IPS-NIHi11 (cell line): ENCODE measurements at places on chromosomes 3 and 15.
A peak's percentile ranks its signal among the peaks of the same experiment; 100 is the strongest.

GRCh38 chr3:9703736-9704346, at the start of gene CPNE9:
CPNE9 (plus strand) TSS chr3:9703833; CDS start chr3:9703997, 164 bp downstream.
- DNase-seq: peak; percentile 73

DNA sequence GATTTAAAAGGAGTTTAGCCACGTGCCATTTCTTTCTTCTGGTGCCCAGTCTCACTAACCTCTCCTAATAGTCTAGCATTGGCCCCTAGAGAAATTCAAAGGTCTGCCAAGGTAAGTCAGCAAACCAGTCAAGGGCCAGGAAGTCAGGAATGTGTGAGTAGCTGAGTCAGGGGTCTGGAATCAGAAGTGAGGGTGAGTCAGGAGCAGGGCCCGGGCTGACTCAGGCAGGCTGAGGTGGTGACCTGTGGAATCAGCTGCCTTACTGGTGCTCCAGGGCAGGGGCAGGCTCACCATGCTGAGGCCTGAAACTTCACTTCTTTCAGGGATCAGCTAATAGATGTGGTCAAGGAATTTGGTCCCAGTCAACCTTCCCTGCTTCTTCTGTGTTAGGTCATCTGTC, 105.8 kb upstream of the MYZAP start:
- peak; percentile 59 for DNase-seq

- no peak for DNase-seq
Observed at GRCh38 chr3:56064684-56065083, 403.6 kb downstream of the ERC2 start.

DNA sequence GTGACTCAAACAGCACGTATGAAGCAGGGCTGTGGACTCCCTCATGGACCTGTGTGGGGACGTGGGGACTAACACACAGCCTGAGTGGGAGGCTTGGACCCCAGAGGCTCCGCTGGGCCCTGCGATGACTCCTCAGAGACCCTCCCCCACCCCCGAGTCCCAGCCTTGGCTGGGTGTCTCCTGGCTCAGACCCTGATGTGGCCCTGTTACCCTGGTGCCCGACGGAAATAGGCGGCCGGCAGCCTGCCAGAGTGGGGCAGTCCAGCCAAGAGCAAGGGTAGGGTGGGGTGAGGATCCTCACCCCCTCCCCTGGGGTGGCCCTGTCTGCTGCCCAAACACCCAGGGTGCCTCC, 15.3 kb downstream of the TNK2 start:
- no peak for DNase-seq

- no peak for DNase-seq
Observed at GRCh38 chr15:50137330-50137761, 18.3 kb upstream of the ATP8B4 start.

GRCh38 chr15:67879440-67880129, 39.7 kb upstream of the RNU6-1 start:
- DNase-seq: no peak

GRCh38 chr3:56833022-56833421, 31.3 kb upstream of the ARHGEF3 start:
- no peak for DNase-seq

GRCh38 chr15:41948490-41948889, 23.9 kb downstream of the EHD4 start:
- no peak for DNase-seq

DNA sequence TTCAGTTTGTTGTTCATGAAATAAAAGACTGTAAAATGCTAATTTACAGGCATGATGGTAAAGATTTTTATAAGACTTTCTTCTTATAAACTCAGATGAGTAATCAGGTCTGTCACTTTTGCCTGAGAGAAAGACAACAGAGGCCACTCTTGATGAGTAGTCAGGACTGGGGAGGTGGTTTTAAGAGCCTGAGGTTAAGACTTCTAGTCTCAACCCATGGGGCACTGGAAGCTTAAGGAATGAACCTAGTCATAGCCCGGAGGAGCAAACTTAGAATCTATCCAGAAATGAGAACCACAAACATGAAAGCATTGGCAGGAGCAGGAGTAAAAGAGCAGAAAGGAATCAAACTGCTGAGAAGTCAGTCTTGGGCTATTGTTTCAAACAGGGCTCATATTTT, 846.3 kb upstream of the ARPP21 start:
- no peak for DNase-seq

DNA sequence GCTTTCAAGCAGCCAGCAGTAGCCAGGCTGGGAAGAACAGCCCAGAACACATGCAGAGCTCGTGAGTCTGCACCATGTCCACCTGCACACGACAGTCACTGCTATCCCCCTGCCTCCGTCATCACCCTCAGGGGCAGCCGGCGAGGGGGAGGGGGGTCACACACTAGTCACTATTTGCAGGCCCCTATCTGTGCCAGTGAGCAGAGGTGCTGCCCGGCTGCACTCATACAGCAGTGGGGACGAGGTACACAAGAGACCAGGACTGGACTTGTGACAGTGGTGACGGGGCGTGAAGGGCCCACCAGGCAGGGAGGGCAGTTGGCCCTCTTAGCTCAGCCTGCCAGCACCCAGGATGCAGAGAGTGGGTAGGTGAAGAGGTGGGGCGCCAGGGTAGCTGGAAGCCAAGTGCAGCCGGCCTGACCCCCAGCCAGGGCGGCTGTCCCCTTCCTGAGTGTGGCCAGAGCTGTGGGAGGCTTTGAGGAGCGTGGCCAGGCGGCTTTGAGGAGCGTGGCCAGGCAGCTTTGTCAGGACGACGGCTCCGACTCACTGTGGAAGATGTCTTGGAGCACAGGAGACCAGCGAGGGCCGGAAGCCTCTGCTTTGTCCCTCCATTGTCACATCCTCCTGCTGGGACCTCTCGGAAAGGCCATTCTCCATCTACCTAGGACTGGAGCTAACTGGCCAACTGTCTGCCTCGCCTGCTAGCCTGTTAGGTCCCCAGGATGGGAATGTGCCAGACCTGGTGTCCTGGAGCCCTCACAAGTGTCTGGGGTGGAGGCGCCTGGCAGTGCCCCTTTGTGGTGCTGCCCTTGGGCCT, 52.1 kb upstream of the FGD5 start:
- DNase-seq: no peak

GRCh38 chr3:128416578-128417211, 50.0 kb downstream of the DNAJB8 start:
- peak; percentile 67 for DNase-seq

DNA sequence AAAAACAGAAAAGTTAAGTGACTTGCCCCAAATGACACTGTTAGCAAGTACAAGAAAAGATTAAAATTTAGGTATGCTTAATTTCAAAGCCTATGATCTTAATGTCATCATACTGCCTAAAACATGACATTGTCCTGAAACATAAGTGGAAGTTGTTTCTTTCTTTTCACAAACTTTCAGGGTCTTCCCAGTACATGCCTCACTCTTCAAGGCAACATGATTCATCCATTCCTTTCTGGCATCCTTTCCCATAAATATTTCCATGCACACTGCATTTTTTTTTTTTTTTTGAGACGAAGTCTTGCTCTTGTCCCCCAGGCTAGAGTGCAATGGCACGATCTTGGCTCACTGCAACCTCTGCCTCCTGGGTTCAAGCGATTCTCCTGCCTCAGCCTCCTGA, 42.5 kb upstream of the KPNA4 start:
- no peak for DNase-seq

DNA sequence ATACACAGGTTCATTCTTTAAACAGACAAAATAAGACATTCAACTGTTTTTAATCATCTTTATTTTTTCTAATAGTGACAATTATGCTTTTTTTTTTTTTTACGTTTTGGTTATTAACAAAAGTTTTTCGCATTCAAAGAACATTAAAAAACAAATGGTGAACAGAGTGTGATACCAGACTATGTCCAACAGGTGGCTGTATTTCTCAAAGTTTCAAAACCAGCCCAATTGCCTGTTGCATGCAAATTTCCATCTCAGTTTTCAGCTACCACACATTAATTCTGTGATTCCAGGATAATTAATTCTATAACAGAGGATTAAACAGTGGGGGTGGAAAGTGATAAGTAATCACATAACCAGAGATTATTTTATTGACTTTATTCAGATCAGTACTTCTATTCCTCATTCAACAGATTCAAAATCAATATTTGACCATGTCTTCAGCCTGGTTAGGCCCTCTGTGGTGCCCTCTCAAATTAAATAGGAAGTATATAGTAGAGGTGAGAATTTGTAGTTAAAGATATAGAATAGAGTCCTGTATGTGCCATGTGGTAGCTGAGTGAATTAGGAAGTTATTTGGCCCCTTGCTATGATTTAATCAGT, 122.2 kb upstream of the DCBLD2 start:
- DNase-seq: peak; percentile 33

DNA sequence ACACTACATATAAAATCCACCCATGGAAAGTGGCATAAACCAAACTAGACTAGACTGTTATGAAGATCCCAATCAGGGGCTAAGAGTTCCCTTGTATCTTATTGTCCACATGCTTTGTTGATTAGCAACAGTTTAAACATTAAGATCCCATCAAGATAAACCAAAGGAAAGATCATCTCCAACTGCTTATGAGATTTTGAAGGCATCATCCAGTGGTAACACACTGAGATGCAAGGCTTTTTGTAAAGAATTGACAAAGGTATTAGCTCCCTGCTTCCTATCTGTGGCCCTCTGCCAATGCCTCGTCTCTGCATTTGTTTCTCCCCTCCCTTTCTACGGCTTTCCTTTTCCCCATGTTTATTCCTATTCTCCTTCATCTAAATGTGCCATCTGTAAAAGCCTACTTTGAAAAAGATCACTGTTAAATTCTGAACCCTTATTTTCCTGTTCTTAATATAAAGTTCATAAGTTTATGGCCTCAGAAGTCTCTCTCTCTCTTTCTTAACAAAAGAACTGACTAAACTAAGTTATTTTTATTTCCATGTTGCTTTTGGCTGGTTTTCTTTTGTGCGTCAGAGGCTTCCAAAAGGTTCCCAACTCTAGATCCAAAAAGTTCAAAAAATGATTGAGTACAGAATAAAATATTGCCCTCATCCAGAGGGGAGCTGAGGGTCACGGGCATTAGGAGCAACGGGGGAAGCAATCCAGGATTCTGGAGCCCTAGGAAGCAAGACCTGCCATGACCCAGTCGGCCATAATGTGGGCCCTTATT, 5.5 kb downstream of the PLD1 start:
- no peak for DNase-seq

DNA sequence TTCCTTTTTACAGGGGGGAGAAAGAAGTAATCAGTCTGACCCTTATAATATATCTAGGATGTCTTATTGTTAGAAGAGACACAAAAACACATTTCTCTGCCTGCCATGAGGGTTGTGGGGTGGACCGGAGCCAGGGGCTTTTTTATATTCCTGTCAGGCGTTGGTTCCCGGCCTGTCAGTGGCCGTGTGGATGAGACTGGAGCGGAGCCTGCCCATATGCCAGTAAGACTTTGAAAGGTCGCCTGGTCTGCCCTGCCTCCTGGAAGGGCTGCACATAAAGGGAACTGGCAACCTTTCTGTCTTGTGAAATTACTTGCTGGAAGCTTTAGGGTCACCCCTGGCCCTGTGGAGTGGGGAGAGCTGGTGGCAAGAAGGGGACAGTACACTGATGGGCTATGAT, 34.7 kb downstream of the MAP3K13 start:
- DNase-seq: no peak

GRCh38 chr3:85516146-85516545, 557.4 kb downstream of the CADM2 start:
- DNase-seq: no peak

GRCh38 chr3:177476921-177477435, 279.7 kb upstream of the TBL1XR1 start:
- DNase-seq: no peak

GRCh38 chr3:158711886-158712285, 20.4 kb downstream of the RARRES1 start:
- no peak for DNase-seq

DNA sequence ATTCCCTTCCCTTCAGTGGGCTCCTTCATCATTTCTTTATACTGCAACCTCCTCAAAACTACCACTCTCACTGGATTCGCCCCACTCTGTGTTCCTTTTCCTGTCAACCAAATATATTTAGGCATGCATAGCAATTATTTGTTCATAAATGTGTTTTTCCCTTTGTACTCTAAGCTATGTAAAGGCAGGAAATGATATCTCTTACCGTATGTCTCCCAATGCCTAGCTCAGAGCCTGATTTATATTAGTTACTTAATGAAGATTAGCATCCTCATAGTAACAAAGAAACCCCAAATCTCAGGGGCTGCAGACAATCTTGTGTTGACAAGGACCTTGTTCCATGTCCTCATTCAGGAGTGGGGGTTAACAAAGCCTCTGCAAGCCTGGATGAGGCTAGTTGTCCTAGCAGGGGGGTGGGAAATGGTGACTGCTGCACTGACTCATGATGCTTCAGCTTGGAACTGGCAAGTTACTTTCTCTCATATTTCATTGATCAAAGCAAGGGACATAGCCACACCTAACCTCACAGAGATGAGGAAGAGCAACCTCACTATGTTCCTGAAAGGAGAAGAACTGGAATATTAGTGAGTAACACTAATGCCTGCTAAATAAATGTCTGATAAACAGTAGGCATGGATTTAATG, 15.2 kb downstream of the PHLDB2 start:
- DNase-seq: no peak

DNA sequence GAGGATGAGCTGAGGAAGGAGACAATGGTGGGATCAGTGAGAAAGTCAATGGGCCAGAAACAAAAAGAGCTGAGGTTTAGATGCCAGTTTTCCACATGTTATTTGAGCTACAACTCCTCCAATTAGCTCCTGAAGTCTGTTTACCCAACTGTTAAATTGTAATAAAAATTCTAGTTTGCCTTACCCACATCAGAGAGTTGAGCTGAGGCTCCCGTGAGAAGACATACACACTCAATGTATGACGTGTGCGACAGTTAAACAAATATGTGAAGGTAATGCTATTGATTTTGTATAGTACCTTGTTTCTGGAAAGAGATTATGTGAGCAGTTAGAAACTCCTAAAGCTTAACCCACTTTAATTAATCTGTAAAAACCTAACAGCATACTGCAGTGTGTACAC, 318.1 kb upstream of the GRM7 start:
- no peak for DNase-seq

DNA sequence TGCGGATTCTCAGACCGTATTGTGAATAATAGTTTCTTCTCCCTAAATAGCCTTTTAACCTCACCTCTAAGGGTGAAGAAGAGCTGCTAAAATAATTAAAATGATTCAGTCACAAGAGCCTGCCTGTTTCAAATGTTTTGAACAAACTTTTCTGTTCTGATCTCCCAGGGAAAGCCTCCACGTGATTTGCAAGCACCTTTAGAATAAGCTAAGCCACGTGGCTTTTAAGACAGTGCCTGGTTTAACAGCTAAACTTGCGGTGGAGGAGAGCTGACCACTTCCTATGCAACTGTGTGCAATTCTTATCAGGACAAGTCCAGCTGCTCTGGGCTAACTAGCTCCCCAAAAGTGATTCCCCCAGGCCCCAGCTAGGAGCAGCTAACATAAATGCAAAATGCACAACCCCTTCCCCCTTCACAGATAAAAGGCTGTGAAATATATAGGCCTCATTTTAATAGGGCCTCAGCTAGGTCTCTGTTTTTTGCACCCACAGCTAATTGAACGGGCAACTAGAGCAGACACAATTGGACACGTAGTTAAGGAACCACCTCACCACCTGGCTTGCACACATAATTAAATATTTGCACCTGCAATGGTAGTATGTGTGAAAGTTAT, 401.2 kb upstream of the NR2F2 start:
- no peak for DNase-seq

DNA sequence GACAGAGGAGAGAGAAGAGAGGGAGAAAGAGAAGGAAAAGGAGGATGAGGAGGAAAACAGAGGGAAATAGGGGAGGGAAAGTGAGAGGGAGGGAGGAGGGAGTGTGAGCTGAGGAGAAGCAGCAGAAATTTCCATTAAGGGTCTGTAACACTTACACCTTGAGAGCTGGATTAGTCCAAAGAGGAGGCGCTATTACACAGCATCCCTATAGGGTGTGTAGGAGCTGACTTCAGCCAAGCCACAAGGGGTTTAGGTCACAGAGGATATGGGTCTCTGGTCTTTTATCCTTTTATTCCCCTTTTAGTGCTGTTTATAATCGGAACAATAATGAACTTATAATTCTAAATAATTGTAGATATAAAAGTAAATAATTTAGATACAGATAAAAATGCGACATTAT, 230.4 kb downstream of the GABRG3 start:
- no peak for DNase-seq
